ENCODE measurements at places on chromosomes 7 and 10. TPM values are rescaled to one million over a fixed set of nuclear protein-coding genes. Genes with fewer than 3 reads are reported as not detected.
A peak's percentile ranks its signal among the peaks of the same experiment; 100 is the strongest.

PLEKHS1 gene
- total RNA-seq, result not detected

CPED1 gene
- total RNA-seq, result not detected

WNT8B gene
- total RNA-seq, result not detected

DNA sequence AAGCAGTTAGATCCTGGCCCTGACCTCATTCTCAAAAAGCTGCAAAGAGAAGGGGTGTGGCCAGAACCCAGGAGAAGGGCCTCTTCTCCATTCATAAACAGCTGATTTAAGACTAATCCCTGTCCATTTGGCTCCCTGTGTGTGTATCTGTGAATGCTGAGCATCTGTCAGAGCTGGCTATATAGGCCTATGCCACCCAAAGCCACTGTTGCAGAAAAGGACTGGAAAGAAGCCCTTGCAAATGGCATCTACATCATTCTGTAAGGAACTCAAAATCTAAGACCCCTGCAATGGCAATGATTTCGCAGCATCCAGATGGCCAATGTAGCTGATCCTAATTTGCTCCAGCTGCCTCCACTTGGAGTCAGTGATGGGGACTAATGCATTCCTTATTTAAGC lies 384.5 kb downstream of the KCNMA1 start:
- DNase-seq, result no peak

INA gene
- not detected for total RNA-seq

DNA sequence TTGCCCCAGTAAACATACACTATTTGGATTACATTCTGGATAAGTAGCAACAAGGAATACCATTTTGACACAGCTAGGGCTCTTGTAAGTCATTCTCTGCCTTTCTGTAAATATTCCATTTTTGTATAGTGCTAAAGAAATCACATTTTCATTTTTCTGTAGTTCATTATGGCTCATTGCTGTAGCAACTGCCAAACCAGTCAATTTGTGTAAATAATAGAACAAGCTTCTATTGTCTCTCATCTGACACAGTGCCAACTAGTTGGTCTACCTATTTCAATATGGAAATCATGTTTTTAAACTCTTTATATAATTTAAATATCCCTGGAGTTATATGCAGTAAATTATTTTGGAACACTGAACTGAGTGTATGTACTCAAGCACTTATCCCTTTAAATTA lies 193.7 kb downstream of the RELN start:
- no peak for DNase-seq

DNA sequence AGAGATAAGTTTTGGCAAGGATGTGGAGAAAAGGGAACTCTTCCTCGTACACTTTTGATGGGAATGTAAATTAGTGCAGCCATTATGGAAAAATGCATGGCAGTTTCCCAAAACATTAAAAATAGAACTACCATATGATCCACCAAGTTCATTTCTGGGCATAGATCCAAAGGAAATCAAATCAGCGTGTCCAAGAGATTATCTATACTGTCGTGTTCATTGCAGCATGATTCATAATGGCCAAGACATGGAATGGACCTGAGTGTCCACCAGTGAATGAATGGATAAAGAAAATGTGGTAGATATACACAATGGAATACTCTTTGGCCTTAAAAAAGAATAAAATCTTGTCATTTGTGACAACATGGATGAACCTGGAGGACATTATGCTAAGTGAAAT lies 70.3 kb upstream of the RSU1 start:
- peak; percentile 19 for DNase-seq

GRCh38 chr10:78644550-78644949 lies 424.2 kb upstream of the ZMIZ1 start:
- no peak for DNase-seq

DNA sequence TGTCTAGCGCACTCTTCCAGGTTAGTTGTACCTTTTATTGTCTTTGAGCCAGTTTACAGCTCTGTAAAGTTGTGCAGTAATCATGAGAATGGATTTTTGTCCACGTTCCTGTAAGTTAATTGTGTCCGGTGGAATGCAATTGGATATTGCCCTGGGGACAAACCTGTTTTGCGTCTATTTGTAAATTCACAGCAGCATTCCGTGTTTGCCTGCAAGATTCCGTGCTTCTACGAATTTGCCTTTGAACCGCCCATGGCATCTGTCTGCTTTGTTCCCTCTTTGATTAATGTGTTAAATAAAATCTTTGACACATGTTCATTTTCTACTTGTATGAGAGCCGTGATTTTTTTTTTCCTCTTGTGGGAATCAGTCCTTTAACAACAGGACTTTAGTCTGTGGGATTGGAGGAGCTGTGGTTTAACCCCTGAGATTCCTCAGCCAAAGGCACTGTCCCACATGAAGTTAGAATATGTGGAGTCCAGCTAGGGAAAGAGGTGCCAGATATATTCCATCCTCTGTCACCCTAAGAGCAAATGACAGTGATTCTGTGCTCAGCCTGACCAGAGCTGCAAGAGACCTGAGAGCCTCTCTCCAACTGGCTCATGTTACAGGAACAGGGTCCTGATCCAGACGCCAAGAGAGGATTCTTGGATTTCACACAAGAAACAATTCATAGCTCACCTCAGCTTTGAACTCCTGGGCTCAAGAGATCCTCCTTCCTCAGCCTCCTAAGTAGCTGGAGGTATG lies 126.3 kb downstream of the COL26A1 start:
- DNase-seq, result no peak

DNA sequence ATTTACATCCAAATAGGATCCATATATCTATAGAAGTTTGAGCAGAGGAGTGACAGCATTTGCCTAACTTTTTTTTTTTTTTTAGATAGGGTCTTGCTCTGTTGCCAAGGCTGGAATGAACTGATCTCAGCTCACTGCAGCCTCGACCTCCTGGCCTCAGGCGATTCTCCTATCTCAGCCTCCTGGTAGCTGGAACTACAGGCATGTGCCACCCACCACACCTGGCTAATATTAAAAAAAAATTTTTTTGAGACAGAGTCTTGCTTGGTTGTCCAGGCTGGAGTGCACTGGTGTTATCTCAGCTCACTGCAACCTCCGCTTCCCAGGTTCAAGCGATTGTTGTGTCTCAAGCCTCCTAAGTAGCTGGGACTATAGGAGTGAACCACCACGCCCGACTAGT lies 15.1 kb downstream of the PPIA start:
- no peak for DNase-seq

DNA sequence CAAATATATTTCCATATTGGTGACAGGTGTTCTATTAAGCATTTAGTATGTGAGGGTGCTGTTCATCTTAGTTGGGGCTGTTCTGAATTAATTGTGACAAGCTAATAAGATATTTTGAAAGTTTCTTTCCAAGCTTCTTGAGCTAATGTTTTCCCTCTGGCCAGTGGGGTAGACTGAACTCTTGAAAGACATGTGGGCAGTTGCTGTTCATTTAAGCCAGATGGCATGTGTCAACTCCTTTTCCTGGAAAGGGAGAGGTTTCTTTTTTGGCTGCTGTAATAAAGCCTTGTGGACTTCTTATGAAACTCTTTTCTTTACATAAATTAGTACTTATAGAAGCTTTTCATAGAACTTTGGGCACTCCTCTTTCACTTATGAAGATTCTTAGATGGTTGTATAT lies 21.7 kb downstream of the RAB18 start:
- no peak for DNase-seq

TAS2R41 gene
- total RNA-seq, result not detected

KCP gene
- total RNA-seq, result 5.1 TPM

POLR2J3 gene
- total RNA-seq, result 4.3 TPM

DNA sequence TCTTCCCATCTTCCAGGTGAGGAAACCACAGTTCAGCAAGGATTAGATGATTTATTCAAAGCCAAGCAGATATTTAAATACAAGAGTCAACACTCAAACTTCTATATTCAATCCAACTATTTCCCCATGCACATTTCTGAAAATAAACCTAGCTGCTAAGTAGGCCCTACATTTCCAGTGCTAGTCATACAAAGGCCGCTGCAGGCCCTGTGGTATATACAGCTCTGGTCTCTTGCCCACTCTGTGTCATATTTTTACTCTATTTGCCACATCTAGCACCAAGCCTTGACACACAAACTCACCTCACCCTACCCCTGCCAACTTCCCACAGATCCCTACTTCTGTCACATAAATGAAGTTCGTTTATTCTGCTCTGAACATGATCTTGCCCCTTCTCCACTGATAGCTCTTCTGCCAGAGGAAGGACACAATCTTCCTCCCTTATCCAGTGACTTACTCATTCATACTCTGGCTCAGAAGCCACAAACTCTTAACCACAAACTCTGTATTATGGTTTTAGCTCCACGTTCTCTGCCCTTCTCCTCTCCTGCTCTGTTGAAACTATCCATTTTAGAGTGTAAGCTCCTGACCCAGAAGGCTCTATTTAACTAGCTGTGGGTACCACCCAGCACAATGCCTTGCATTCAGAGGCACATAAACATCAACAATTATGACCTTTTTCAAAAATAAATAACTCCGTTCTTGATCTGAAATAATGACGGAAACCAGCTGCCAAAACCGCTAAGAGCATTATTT lies 180.7 kb downstream of the CPEB3 start:
- no peak for DNase-seq

DNA sequence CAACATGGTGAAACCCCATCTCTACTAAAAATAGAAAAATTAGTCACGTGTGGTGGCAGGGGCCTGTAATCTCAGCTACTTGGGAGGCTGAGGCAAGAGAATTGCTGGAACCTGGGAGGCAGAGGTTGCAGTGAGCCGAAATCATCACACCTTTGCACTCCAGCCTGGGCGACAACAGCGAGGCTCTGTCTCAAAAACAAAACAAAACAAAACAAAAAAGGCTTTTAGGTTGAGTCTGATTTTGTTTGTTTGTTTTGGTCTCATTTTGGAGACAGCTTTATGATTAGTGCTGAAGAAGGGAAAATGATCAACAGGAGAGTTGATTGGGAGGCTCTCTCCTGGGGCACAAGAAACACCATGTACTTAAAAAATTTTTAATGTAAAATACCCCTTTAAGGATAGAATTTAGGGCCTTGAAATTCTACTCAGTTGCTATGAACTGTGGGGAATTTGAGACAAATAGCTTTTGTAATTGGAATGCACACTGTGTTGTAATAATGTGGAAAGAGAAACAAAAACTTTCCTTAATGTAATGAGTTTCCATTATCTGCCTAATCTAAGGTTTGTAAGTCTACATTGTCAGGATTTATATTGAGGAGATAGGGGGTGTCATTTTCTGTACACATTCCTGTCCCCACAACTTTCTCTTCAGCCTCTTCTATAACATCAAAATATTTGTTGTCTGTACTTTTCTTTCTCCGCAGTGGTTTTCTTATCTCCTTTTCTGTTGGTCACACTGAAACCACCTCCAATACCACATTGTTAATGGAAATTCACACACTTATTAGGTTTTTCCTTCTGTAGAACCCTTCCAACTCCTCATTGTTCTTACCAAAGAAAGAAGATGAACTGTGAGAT lies 41.3 kb downstream of the ARID5B start:
- DNase-seq, result no peak

GRCh38 chr7:12943781-12944180 lies 256.3 kb downstream of the ARL4A start:
- DNase-seq, result no peak

GIMAP6 gene
- not detected for total RNA-seq

DNA sequence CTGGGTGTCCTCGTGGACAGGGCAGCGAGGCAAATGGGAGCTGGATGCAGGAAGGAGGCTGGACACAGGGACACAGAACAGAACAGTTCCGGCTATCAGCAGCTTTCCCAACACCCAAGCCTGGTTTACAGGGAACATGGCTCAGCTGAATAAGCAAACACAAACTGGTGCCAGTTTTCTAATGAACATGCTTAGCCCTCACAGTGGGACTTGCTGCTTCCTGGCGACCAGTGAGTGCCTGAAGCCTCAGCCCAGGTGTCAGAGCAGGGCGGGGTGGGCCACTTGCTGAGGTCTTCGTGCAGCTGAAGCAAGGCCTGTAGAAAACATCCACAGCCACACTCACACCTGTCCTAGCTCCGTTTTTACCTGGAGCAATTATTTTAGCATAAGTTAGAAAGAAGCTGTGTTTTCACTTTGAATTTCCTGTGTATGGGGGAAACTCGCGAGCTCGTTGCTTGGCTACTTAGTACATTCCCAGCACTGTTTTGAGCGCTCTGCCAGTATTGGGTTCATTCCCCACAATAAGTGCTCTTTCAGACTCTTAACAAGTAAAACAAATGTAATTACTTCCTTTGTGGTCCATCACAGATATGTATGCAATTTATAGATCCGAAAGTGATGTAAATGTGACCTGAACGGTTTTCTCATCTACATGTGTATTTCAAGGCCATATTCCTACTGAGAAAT lies 261.2 kb upstream of the SHH start:
- no peak for DNase-seq

HOXA11 gene
- not detected for total RNA-seq

DNA sequence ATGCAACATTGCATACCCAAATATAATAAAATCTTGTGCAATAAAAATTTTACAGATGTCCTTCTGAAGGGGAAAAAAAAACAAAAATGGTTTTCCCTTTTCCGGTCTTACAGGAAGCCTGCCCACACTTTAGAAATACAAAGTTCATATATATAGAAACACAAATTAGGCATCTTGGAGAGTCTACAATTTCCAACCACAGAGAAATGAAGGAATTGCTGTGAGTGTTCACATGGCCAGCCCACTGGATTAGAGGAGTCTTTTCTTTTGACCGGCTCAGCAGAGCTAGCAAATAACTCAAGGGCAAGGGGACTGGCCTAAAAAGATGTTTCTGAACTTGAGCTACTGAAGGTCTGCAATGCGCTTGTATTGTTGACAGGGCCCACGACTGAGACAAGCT lies 92.4 kb downstream of the GLI3 start:
- DNase-seq, result no peak

DNA sequence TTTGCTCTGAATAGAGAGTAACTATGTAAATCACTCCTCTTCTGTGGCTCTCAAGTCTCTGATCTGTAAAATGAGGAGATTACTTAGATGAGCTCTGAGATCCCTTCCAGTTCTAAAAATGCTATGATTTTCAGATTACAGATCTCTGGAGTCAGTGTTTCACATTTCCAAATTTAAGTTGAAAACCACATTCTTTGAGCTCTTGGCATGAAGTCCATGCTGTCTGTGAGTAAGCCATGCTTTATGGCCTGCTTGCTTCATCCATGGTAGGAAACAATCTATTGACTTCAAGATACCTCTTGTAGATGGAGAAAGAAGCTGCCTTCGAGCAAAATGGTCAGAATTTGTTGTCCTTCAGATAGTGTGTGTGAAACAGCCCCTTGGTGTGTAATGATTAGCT lies 64.9 kb downstream of the CELF2 start:
- no peak for DNase-seq

PIP gene
- not detected for total RNA-seq

DNA sequence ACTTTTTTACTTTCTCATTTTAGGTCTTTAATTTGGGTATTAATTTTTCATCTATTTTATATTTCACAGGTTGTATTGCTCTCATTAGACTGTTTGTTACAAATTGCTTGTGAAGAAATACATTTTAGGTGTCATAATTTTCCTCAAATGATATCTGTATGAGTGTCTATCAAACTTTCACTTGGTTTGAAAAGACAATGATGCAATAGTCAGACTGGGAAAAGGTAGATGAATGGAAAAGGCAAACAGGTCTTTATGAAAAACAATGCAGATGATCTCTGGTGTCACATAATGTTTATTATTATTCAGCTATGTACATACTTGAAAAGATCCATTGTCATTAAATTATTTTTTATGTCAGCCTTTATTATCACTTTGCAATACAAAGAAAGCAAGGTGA lies 80.2 kb downstream of the PTPRZ1 start:
- no peak for DNase-seq

SFXN3 gene
- 48.4 TPM for total RNA-seq
